ENCODE measurements at places on chromosomes 7 and 10.

DNA sequence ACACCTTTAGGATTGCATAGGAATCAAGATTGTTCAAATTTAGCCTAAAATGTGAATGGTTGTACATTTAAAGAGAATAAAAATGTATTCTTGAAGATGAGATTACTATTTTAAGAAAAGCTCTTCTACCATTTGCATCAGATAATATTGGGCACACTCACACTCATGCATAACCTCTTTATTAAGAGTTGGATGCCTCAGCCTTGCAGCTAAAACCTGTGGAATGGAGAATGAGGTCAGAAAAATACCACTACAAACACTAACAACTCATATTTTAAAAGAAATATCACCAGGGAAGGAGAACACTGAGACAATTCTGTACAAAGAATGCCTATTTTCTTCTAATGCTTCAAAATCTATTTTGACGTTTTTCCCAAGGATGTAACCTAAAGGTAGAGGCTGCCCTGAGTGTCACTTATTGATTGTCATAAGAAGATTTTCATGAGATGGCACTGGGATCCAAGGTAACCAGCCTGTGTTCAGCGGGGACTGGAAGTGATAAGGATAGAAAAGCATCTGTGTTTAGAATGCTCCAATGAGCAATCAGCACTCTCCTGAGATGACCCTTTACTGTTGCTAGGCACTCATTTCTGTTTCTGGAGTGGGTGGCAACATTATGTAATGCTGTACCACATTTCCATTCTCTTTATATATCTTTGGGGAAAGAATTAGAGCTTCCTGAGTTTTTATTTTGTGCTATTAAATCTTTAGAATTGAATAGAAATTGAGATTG lies 26.6 kb downstream of the REEP3 start:
- peak; percentile 96 for DNase-seq

DNA sequence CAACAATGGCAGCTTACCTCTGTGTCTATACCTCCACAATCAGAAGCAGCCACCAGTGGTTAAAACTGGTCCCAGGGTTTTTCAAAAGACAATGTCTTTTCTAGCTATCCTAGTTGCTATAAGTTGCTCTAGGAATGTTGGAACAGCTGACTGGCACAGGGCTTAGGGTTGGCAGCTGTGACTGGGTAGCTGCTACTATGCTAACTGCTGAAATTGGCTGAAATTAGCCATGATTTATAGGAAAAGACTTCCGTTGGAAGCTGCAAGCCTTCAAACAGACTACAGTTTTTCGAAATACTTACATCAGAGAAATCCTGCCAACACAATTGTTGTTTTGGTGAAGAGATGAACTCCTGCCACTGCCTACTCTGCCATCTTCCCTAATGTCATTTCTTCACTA lies 102.3 kb downstream of the MKX start:
- DNase-seq: no peak

DNA sequence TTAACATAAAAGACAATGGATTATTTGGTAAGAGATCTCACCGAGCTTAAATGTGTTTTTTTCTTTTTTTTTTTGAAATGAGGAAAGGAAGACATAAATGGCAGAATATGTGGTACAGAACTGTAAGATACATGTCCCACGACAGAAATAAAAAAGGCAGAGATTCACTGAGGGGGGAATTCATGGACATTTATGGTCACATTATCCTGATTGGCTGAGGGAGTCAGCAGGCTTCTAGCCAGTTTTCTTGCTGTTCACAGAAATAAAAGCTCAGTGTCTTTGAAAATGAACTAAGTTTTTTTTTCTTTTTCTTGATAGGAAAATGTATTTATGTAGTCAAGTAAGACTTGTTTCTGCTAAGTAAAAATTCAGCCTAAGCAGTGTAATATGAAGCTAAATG lies 8.2 kb upstream of the FAS start:
- DNase-seq: no peak

DNA sequence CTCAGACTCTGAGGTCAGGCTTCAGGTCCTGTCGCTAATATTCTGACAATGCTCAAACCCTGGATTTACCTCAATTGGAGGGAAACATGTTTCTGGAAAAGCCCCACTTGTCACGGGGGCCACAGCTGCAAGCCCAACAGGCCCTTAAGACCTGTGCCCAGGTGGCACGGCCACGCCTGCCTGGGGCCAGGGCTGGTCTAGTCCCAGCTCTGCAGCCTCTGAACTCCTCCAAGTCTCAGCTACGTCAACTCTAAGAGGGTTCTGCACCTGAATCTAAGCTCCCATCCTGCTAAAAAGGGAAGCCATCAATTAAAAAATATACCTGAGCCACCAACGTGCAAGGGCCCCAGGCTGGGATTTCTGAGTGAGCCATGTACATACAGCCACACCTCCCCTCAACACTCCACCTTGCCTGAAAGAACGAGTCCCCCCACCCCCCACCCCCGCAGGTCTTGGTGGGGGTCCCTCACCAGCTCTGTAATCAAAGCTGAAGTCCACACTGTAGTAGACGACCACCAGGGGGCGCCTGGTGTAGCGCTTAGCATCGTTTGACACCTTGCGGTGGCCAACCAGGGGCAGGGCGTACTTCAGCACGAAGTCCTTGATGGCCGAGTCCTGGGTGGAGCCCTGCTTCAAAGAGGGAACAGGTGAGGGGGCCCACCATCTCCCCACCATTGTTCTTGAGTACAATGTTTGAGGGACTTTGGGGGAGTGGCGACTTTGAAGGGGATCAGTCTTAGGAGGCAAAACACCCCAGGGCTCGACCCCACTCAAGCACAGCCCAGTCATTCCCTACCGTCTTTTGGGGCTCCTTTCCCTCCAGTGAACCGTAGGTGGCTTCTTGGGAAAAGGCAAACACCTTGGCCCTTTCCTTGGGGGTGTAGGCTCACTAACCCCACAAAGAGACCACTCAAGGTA lies 22.6 kb downstream of the PDIA4 start:
- DNase-seq: peak; percentile 71

DNA sequence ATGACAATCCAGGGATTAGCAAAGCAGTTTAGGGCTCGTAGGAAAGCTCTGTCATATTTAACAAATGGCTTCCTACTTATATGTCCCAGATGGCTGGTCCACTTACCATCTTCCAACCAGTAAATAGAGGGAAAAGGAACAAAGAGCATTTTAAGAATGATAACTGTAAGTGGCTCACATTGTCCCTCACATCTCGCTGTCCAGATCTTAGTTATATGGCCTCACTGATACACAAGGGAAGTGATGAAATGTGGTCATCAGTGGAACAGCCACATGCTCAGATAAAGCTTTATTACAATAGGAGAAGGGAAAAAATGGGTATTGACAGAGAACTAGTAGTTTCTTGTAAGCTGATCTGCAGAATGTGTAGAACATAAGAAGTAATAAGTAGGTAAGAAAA lies 35.8 kb downstream of the IQUB start:
- DNase-seq: no peak

DNA sequence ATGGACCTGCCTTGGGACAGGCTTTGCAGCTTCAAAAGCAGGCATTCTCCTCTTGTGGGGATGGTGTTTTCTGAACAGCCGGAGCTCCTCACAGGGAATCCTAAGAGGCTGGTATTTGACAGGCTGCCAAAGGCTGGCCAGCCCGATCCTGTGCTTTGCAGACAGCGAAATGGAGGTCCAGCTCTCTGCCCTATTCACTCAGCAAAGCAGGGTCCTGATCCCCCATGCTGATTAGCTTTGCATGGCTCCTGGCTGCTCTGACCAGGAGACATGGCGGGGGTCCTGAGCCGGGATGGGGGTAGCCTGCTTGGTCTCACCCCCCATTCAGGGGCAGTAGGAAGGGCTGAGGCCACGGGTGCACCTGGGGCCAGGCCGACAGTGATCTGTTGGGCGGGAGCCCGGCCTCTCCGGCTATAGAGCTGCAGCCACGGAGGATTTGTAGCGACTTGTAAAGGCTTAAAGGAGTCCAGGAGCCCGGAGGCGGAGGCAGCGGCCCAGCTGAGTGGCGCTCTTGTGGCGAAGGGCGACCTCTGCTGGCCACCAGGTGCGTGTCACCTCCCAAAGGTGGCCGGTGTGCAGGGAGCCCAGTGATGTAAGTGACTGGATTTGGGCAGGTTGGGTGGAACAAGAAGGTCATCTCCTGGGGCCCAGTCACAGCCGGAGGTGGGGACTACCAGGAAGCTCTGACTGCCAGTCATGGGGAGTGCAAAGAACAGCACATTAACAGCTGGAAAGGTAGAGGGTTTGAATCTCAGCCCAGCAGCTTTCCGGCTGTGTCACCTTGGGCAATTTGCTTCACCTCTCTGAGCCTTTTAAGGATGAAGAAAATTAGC lies 126.5 kb downstream of the ZMIZ1 start:
- peak; percentile 25 for DNase-seq

GRCh38 chr10:11782793-11783557 lies 40.2 kb upstream of the PROSER2 start:
- peak; percentile 74 for DNase-seq

- DNase-seq: no peak
Measured at GRCh38 chr10:68052463-68052862, 22.6 kb downstream of the HERC4 start.

DNA sequence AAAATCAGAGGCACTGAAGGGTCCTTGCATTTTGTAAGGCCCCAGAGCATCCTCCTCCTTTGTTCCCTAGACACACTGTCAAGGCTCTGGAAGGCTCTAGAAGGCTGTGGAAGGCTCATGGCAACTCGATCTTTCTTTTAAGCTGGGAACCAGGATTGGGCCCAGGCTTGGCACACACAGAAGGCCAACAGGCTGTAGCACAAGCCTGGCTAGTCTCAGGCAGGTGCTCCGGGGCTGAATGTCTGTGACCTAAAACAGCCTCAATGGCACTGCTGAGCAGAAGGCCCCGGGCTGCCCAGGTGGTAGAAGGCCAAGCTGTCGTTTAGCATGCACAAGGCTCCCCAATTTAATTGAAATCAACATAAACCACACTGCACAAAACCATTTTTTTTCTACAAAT lies 55.7 kb downstream of the PRKAG2 start:
- DNase-seq: no peak

GRCh38 chr10:22597138-22597537 lies 117.2 kb downstream of the PIP4K2A start:
- no peak for DNase-seq

DNA sequence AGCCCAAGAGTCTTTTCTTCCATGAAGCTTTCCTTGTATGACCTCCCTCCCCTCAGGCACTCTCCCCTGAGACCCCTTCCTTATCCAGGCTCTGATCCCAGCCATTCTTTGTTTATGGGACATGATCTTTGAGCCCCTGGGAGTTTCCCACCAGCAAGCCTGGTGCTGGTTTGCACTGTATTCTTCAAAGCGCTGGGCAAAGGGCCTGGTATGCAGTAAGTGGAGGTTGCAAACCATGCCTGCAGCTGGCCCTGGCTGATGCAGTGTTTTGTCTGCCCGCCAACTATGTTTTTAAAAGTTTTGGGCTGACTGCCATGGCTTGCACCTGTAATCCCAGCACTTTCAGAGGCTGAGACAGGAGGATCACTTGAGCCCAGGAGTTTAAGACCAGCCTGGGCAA lies 6.8 kb upstream of the NODAL start:
- DNase-seq: no peak

DNA sequence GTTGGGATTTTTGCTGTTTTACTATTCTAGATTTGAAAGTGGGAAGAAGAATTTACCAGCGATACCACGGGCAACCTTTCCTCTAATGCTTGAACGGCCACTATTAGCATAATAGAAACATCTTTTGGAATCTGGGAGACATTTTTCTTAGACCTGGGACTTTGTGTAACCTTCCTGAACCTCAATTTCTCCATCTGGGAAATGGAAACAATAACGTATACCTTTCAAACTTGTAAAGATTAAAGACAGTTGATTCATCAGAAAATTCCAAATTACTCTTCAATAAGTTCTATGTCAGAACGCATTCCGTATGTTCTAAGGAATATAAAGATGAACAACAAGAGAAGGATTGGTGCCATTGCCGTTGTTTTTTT lies 453 bp upstream of the RNLS start:
- no peak for DNase-seq

- DNase-seq: peak; percentile 51
Measured at GRCh38 chr7:120550494-120551048, 277.6 kb downstream of the KCND2 start.

DNA sequence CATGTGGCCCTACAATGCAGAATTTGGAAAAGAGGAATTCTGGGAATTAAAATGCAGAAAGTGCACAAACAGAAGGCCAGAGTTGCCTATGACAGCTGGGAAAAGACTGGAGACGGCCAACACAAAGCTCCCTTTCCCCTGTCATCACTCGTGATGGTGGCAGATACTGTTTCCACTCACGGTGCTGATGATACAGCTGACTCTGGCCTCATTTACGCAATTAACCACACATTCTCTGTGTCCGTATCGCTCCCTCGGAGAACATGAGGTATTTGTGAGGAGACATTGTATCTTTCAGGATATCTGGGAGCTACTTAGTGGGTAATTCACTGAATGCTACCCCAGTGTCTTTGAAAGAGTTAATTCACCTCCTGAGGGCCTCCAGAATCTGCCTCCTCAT lies 172.8 kb downstream of the TAX1BP1 start:
- no peak for DNase-seq

- DNase-seq: no peak
Measured at GRCh38 chr10:34667177-34667576, 147.9 kb downstream of the PARD3 start.

DNA sequence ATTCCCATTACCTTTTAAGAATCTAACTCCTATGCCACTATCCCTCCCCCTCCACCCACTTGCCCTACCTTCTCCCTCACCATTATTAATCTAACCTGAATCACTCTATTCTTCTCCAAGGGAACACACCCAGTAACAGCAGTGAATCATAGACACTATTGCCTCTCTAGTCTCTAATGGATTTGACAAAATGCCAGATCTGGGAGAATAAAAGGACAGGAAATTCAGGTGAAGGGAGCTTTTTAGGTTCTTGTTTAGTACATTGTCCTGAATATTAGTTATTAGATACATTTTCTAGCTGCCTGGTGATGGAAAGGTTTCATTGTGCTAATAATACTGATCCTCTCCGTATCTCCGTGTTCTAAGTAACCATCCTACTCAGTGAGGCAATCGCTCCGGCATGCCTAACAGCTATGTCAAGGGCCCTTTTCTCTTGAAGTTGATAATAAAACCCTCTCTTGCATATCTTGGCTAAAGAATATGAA lies 4.1 kb upstream of the SFR1 start:
- no peak for DNase-seq

DNA sequence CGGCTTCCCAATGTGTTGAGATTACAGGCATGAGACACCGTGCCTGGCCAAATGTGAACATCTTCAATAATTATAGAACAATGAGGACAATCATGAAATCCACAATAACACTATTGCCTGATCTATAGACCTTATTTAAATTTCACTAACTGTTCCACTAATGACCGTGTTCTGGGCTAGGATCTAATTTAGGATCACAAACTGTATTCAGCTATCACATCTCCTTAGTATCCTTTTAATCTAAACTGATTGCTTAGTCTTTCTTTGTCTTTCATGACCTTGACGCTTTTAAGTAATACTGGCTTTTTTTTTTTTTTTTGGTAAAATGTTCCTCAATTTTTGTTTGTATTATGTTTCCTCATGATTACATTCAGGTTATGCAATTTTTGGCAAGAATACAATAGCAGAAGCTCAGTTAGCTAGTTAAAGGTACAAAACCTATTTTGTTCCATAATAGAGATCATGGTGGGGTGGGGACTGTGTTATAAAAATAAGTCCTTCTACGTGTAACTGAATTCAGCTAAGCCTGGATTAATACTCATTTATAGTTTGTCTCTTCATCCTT lies 158.4 kb downstream of the AOAH start:
- peak; percentile 13 for DNase-seq

Data from NCI-H1694 (cell line).